Stimulated activated CD8-positive, alpha-beta memory T cell treated with anti-CD3 and anti-CD28 coated beads, Interleukin-15, amount 100 ng/mL, for 1 hour (primary cell): ENCODE measurements at places on chromosomes 7 and 10.

- no peak for DNase-seq
These were observed 143.3 kb downstream of the KMT2E start for GRCh38 chr7:105157278-105157677.

GRCh38 chr10:126851414-126852108, 53.7 kb upstream of the DOCK1 start:
- DNase-seq = no peak

- no peak for DNase-seq
These were observed 247.7 kb downstream of the TFEC start for GRCh38 chr7:115782696-115783490.

GRCh38 chr7:3150027-3150426, 106.4 kb upstream of the CARD11 start:
- DNase-seq = no peak

DNA sequence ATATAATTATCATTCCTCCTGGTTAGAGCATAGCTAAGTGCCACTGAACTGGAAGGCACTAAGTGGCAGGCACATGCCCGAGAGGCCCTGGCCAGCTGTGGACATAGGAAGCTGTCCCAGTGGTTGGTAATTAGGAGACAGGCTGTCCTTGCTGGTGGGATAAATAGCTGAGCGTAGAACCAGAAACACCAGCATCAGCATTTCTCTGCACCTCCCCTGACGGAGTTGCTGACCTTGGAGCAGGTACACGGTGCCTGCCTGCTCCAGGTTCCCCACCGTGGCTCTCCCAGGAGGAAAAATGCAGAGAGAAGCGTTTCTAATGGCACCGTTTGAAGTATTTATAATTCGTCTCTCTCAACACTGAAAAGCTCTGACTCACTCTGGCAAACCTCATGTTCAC, 5.6 kb upstream of the ABLIM1 start:
- DNase-seq = no peak

DNA sequence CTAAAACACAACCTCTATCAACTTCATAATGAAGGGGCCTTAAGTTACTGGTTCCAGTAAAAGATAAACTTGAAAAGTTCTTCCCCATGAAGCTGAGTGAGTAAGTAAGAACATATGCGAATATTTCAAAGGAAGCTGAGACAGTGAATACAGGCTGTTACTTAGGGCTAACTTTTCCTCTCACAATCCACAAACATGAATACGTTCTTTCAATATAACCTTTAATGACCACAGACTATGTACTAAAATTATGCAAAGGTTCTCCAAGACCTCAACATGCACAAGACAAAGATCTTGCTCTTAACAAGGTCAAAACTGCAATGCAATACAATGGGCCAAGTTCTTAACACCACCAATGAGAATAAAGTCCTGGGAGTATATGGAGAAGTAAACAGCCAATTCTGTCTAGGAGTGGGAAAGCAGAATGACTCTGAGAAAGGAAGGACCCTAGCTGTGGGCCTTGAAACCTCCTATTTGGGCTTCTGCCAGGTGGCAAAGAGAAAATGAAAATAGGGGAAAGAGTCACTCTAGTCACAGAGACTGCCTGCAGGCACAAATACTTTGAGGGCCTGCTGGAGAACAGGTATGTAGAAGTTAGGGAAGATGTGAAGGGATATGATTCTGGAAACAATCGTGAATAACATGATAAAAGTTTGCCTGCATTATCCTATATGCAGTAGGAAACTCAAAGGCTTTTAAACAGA, 43.7 kb downstream of the OSBPL3 start:
- DNase-seq = no peak

DNA sequence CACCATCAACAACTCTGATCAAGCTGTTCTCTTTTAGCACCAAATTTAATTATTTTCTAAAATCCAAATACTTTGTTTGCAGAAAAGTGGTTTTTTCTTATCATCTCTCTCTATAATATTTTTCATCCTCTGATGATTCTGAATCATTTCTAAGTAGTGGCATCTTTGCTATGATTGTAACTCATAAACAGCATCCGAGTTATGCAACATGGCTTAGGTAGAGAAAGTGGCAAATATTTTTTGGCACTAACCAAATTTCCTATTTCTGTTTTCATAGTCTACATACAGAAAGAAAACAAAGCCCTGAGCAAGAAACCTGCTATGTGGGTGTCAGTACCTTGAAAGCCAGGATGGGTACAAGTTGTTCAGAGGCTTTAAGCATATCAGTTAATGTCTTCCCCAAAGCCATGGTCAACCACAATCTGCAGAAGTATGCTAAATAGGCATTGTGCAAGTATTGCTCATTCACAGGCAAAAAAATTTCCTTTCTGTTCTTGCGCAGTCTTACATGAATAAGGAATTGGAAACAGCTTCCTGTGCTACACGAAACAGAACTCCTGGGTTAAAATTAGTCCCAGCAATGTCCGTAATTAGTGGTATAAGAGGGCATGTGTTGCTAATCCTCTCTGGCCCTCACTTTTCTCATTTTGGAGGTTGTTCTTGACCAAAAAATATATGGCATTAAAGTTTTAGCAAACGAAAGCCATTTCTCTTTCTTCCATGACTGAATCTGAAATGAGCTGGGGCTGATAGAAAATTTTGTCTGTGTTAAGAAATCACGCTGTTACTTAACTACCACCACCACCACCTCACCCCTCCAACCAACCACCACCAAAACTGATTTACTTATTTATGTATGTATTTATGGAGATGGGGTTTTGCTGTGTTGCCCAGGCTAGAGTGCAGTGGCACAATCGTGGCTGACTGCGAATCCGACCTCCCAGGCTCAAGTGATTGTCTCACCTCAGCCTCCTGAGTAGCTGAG, 325.6 kb upstream of the MAGI2 start:
- no peak for DNase-seq

GRCh38 chr7:136133551-136133950, 156.4 kb upstream of the MTPN start:
- DNase-seq = no peak

- DNase-seq = no peak
These were observed 550 bp upstream of the PLAU start for GRCh38 chr10:73910401-73910763.

GRCh38 chr10:107420196-107420595, 255.7 kb upstream of the SORCS1 start:
- no peak for DNase-seq
